ENCODE measurements at places on chromosomes 1 and 21. TPM values are rescaled to one million over a fixed set of nuclear protein-coding genes. Genes with fewer than 3 reads are reported as not detected.

- H3K36me3 ChIP-seq = no peaks in the 10 kb centered on the region
- H3K27me3 ChIP-seq = peaks cover 3% of the 10 kb centered on the region
- no peak for DNase-seq
- H3K4me1 ChIP-seq = peaks cover 16% of the 10 kb centered on the region
- no peak overlapping the region for H3K4me3 ChIP-seq
Observed at GRCh38 chr1:171084091-171084490, 6.6 kb upstream of the FMO3 start.

DNA sequence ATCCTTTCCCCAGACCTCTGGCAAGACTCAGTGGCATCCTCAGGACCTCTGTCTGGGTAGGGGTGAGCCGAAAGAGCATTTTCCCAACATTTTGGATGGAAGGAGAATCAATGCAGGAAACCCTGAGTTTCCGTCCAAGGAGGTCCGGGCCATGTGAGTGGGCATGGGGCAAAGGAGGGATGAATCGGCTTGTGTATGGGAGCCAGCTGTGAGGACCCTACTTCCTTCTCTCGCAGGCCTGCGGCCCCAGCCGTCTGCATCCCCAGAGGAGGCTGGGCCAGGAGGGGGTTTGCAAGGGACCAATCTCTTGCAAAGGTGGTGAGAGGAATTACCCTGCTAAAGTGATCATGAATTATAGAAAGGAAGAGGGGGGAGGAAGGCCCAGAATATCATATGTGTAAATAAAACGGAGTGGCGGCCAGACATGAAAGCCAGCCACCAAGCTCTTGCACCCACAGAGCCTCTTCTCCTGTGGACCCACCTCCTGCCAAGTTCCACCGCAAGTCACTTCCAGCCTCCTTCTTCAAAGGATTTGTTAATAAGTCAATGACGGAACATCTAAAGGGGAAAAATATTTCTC is 48.2 kb upstream of the POU3F1 start:
- DNase-seq = no peak
- no peaks in the 10 kb centered on the region for H3K4me1 ChIP-seq
- H3K4me3 ChIP-seq = no peak overlapping the region
- H3K27ac ChIP-seq = no peak overlapping the region

DNA sequence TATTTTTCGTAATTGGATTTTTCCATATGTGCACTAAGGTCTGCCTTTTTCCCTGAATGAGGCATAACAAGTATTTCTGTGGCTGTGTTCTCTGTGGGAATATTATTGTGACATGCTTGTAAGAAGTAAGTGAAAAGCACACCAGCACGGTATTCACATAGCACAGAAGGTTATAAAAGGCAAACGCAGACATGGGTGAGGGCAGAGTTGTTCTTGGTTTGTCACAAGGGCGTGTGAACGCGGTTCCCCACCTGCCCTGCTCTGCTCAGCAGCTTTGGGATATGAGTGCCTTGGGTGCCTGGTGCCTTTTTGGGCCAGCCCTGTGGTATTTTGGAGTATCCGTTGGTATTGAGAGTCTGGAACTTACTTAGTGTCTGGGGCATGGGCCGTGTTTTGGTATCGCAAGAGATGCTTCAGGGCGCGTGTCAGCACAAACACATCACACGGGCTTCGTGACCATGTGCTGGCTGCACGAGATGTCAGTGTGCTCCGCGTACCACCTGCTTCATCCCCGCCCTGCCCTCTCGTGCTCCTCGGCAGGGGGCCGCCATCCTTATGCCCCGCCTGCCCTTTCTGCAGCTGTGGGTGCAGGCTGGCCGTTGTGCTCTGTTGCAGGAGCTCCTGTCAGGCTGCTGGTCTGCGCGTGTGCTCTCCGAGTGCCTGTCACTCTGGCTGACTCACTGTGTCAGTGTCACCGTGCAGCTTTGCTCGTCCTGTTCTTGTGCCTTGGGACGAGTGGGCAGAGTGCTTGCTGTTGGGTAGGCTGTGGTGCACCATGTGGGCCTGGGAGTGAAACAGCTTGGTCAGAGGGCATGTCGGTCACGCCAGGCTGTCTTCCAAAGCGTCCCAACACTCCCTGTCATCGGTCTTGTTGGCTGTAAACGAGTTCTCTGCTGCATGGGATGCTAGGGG is 15.0 kb downstream of the SKI start:
- H3K4me3 ChIP-seq = no peak overlapping the region
- H3K4me1 ChIP-seq = peaks cover 79% of the 10 kb centered on the region
- H3K27me3 ChIP-seq = no peaks in the 10 kb centered on the region
- H3K36me3 ChIP-seq = peaks cover 1% of the 10 kb centered on the region
- H3K27ac ChIP-seq = peak overlapping the region; percentile 1
- no peak for DNase-seq

DNA sequence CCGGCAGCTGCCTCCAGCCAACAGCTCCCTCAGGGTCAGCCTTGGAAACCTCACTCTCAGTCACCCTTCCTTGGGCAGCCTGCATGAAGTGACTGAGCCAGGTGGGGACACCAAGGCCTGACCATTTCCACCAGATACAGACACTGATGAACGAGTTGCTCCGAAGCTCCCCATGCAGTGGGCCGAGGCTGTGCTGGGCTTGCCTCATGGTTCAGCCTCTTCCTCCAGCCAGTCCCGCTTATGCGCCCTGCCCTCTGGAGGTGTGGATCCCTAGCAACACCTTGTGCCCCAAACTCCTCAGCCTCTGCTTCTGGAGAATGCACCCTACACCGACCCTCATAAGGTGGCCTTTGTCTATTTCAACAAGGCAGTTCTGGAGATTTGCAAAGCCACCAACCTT is 236.0 kb downstream of the RRAGC start:
- H3K4me3 ChIP-seq = no peak overlapping the region
- peaks cover 19% of the 10 kb centered on the region for H3K27me3 ChIP-seq
- H3K27ac ChIP-seq = no peak overlapping the region
- no peaks in the 10 kb centered on the region for H3K4me1 ChIP-seq

- H3K4me3 ChIP-seq = no peak overlapping the region
- peak; percentile 73 for DNase-seq
- no peaks in the 10 kb centered on the region for H3K36me3 ChIP-seq
- H3K27ac ChIP-seq = no peak overlapping the region
- no peaks in the 10 kb centered on the region for H3K4me1 ChIP-seq
- H3K27me3 ChIP-seq = peaks cover 5% of the 10 kb centered on the region
Observed at GRCh38 chr1:29519108-29519787, 282.9 kb downstream of the PTPRU start.

GRCh38 chr1:81305997-81306452 is 494.7 kb upstream of the ADGRL2 start:
- peaks cover 17% of the 10 kb centered on the region for H3K4me1 ChIP-seq
- H3K27ac ChIP-seq = no peak overlapping the region
- H3K27me3 ChIP-seq = no peaks in the 10 kb centered on the region
- H3K36me3 ChIP-seq = no peaks in the 10 kb centered on the region
- H3K4me3 ChIP-seq = no peak overlapping the region
- DNase-seq = no peak

TTC22 gene
- not detected for total RNA-seq

- no peak overlapping the region for H3K27ac ChIP-seq
- no peak overlapping the region for H3K4me3 ChIP-seq
- H3K4me1 ChIP-seq = no peaks in the 10 kb centered on the region
- H3K36me3 ChIP-seq = no peaks in the 10 kb centered on the region
- peaks cover 58% of the 10 kb centered on the region for H3K27me3 ChIP-seq
Observed at GRCh38 chr1:35691080-35691479, 27.6 kb downstream of the C1orf216 start.

CLCA4 gene
- not detected for total RNA-seq

- no peaks in the 10 kb centered on the region for H3K27me3 ChIP-seq
- no peaks in the 10 kb centered on the region for H3K36me3 ChIP-seq
- H3K27ac ChIP-seq = peak overlapping the region; percentile 74
- no peak overlapping the region for H3K4me3 ChIP-seq
- DNase-seq = no peak
- peaks cover 37% of the 10 kb centered on the region for H3K4me1 ChIP-seq
Observed at GRCh38 chr1:76830373-76830772, 36.9 kb upstream of the ST6GALNAC5 start.

PALMD gene
- total RNA-seq = 7.0 TPM

TFF3 gene
- 50.3 TPM for total RNA-seq

- no peaks in the 10 kb centered on the region for H3K4me1 ChIP-seq
- no peak overlapping the region for H3K4me3 ChIP-seq
- no peak overlapping the region for H3K27ac ChIP-seq
- H3K36me3 ChIP-seq = no peaks in the 10 kb centered on the region
- H3K27me3 ChIP-seq = no peaks in the 10 kb centered on the region
Observed at GRCh38 chr1:177444997-177445746, 274.4 kb downstream of the BRINP2 start.

DNA sequence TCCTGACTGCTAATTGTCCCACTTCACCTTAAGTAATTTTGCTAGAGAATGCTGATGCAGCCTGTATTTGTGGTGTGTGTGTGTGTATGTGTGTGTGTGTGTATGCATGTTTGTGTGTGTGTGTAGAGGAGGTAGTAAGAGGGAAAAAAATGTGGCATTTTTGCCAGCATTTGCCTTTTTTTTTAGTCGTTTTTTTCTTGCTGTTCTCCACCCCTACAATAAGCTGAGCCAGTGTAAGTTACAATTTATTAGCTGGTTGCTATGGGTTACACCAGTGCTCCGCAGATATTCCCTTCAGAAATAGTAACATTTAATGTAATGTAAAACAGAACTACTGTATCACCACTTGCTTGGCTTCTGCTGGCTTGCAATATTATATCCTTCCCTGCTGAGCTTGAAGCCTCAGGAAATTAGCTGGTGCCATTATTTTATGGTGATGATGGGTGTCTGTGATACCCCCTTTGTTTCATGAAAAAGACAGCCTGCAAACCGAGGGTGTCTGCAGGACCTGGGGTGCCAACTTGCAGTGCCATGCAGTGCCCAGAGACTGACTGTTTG is 23.4 kb upstream of the IGSF3 start:
- no peak overlapping the region for H3K4me3 ChIP-seq
- no peaks in the 10 kb centered on the region for H3K36me3 ChIP-seq
- H3K4me1 ChIP-seq = peaks cover 84% of the 10 kb centered on the region
- no peak for DNase-seq
- H3K27ac ChIP-seq = peak overlapping the region; percentile 85

AK5 gene
- total RNA-seq = 31.5 TPM

DNA sequence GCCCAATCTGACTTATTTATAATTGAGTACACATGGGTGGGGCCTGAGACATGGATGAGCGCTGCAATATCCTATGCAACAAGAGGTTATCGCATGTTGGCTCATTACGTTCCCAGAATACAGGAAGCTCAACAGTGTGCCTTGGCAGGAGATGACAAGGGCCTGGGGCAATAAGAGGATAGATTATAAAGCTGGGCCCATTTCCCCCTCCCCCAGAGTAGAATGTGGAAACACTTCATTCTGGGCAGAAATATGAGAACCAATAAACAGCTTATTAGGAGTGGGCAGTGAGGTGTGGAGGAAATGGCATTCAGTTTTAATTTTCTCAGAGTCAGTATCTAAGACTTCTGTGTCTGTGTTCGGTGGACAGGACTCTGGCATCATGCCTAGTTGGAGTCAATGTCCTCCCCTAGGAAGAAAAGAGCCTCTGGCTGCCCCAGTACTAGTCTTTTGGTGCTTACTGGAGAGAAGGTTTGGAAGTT is 92.8 kb downstream of the PIK3R3 start:
- DNase-seq = no peak
- peaks cover 26% of the 10 kb centered on the region for H3K36me3 ChIP-seq
- H3K27me3 ChIP-seq = no peaks in the 10 kb centered on the region
- H3K4me3 ChIP-seq = no peak overlapping the region
- H3K27ac ChIP-seq = no peak overlapping the region
- peaks cover 10% of the 10 kb centered on the region for H3K4me1 ChIP-seq

- no peak overlapping the region for H3K4me3 ChIP-seq
- DNase-seq = no peak
- H3K27ac ChIP-seq = no peak overlapping the region
Observed at GRCh38 chr21:39363607-39364555, 15.0 kb upstream of the HMGN1 start.

- no peaks in the 10 kb centered on the region for H3K36me3 ChIP-seq
- no peak overlapping the region for H3K4me3 ChIP-seq
- no peak for DNase-seq
- H3K27ac ChIP-seq = peak overlapping the region; percentile 9
- no peaks in the 10 kb centered on the region for H3K27me3 ChIP-seq
Observed at GRCh38 chr1:172917972-172918371, 132.8 kb downstream of the TNFSF18 start.

- H3K36me3 ChIP-seq = no peaks in the 10 kb centered on the region
- DNase-seq = no peak
- peaks cover 3% of the 10 kb centered on the region for H3K4me1 ChIP-seq
- H3K27me3 ChIP-seq = peaks cover 43% of the 10 kb centered on the region
Observed at GRCh38 chr1:11858968-11859871, 475 bp upstream of the NPPB start.

PCAT6 gene
- total RNA-seq = 3.8 TPM

GRCh38 chr1:238476841-238477240 is 586.1 kb upstream of the ZP4 start:
- peak overlapping the region; percentile 29 for H3K27ac ChIP-seq
- peaks cover 37% of the 10 kb centered on the region for H3K4me1 ChIP-seq
- DNase-seq = no peak
- H3K27me3 ChIP-seq = no peaks in the 10 kb centered on the region
- peaks cover 24% of the 10 kb centered on the region for H3K36me3 ChIP-seq

- DNase-seq = no peak
- no peak overlapping the region for H3K4me3 ChIP-seq
- peaks cover 4% of the 10 kb centered on the region for H3K27me3 ChIP-seq
Observed at GRCh38 chr1:43282220-43283195, 2.9 kb downstream of the C1orf210 start.

CLCNKB gene
- 0.34 TPM for total RNA-seq

GRCh38 chr1:19476450-19477190 is 8.7 kb downstream of the CAPZB start:
- H3K27ac ChIP-seq = peak overlapping the region; percentile 7
- peaks cover 48% of the 10 kb centered on the region for H3K4me1 ChIP-seq
- DNase-seq = no peak
- H3K36me3 ChIP-seq = peaks cover 7% of the 10 kb centered on the region
- H3K27me3 ChIP-seq = no peaks in the 10 kb centered on the region
- H3K4me3 ChIP-seq = no peak overlapping the region

- peaks cover 11% of the 10 kb centered on the region for H3K36me3 ChIP-seq
- peaks cover 17% of the 10 kb centered on the region for H3K4me1 ChIP-seq
- DNase-seq = no peak
- no peaks in the 10 kb centered on the region for H3K27me3 ChIP-seq
- H3K27ac ChIP-seq = no peak overlapping the region
Observed at GRCh38 chr21:16492892-16493291, 763.1 kb downstream of the USP25 start.

GRCh38 chr1:199701726-199702125 is 325.8 kb upstream of the NR5A2 start:
- peaks cover 24% of the 10 kb centered on the region for H3K27me3 ChIP-seq
- no peak for DNase-seq
- no peaks in the 10 kb centered on the region for H3K4me1 ChIP-seq
- H3K27ac ChIP-seq = no peak overlapping the region
- H3K36me3 ChIP-seq = no peaks in the 10 kb centered on the region

- H3K4me3 ChIP-seq = no peak overlapping the region
- DNase-seq = no peak
- H3K36me3 ChIP-seq = no peaks in the 10 kb centered on the region
Observed at GRCh38 chr1:245875581-245876261, 631.4 kb downstream of the SMYD3 start.

SLC25A33 gene
- total RNA-seq = 6.9 TPM

DNA sequence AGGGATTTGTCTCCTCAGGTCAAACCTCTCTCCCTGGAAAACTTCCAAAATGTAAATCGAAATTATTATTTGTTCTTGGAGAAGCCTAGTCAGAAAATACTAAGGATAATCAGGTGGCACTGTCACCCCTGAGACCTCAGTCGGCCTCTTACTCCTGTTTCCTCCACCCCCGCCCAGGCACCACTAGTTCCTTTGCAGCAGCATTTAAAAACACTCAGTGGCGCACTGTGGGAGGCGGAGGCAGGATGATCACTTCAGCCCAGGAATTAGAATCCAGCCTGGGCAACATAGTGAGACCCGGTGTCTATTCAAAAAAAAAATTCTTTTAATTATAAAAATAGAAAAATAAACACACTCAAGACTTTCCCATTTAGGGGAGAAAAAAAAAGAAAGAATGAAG is 18.0 kb upstream of the IFNAR2 start:
- H3K27me3 ChIP-seq = peaks cover 17% of the 10 kb centered on the region
- no peak overlapping the region for H3K27ac ChIP-seq
- H3K36me3 ChIP-seq = peaks cover 6% of the 10 kb centered on the region
- DNase-seq = no peak
